ENCODE measurements at places on chromosomes 1 and 21.

- no peak for DNase-seq
Measured at GRCh38 chr1:205729945-205730610, 19.9 kb downstream of the NUCKS1 start.

- no peak for DNase-seq
Measured at GRCh38 chr1:226069811-226070489, 7.4 kb downstream of the H3-3A start.

DNA sequence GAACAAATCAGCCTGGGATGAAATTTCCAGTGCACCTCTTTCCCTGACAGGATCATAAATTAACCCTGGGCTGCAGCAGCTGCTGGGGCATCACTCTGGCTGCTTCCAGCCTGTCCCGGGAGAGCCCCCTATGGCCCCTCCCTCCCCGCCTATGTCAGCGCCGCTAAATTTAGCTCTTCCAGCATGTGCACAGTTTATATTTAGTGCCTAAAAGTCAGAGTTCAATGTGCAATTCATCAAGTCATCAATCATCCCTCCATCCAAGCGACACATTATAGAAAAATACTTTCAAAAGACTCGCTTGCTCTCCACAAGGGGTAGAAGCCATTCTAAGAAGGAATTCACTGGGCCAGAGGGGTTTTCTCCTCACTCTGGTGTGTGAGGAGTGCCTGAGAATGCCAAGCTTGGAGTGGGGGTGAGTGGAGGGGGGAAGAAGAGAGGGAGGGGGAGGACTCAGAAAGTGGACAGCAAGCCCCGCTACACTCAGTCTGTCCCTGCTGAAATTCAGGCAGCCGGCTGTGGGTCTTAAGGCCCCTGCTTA, 37.4 kb downstream of the XCL1 start:
- DNase-seq, result no peak

DNA sequence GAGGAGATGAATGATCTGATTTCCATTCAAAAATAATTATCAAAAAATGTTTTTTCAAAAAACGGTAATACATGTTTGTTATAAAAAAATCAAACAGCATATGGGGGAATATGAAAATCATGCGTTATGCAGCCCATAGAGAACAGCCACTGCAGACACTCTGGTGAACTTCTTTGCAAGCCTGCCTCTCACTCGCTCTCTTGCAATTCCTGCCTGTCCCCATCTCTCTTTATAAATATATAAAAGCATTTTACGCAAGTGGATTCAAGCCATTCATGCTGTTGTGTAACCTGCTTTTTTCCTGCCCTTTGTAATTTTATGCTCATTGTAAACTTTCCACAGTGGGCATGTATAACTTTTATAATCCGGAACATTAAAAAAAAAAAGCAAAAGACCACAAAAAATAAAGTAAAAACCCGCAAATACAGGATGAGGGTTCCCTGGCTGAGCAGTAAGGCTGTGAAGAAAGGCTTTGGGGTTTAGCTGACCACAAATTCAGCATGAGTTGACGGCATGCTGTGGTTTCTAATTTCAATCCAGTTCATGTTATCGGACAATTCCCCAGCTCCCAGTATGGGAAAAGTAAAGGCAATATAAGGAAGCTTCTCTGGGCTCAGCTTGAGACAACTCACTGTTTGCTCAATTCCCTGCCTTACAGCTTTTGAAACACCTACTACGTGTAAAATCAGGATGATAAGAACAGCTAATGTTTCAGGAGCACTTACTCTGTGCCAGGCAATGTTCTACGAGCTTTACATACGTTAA, 52.8 kb upstream of the ZBTB40 start:
- peak; percentile 15 for DNase-seq

DNA sequence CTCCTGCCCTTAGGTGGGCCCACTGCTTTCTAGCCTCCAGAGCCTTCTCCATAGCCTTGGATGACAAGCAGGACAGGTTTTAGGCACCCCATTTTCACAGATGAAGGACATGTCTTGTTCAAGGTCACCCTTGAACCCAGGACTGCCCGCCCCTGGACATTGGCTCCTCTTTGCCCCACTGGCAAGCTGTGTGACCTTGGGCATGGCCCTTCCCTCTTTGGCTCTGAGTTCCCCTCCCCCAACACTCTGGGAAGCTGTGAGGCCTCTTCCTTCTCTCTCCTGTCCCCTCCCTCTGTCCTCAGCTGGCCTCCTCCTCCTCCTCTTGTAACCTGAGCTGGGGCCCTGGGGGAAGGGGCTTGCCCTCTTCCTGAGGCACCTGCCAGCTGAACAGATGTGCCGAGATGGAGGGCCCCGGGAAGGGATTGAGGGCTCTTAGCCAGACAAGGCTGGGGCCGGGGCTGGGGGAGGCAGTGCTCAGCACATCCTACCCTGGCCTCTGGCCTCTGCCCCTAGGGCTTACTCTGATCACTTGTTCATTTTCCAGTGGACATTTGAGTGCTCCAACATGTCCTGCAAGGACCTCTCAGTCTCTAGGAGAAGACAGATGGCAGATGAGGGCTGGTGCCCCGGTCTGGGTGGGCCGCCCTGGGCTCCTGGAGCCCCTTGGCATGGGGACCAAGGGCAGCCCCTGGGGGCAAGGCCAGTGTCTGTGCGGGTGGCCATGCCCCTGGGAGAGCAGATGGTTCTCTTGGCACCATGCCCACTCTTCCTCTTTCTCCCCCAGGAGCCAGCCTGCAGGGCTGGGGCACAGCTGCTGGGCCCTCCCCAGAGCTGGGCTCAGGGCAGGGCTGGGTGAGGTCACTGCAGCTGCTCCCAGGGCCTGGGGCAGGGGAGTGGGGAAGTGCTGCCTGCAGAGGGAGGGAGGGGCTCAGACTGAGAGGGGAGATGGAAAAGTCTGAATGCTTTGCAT, 10.7 kb downstream of the FOXO6 start:
- DNase-seq, result peak; percentile 71

GRCh38 chr1:207424570-207425131, 29.5 kb upstream of the CR2 start:
- no peak for DNase-seq

DNA sequence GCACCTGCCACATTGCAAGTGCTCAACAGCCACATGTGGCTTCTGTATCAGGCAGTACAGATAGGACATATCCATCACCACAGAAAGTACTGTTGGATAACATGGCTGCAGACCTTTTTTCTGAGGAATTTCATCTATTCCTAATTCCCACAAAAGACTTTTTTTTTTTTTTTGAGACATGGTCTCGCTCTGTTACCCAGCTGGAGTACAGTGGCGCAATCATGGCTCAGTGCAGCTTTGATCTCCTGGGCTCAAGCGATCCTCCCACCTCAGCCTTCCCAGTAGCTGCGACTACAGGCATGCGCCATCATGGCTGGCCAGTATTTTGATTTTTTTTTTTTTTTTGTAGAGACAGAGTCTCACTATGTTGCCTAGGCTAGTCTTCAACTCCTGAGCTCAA, 33.3 kb downstream of the YARS1 start:
- no peak for DNase-seq

DNA sequence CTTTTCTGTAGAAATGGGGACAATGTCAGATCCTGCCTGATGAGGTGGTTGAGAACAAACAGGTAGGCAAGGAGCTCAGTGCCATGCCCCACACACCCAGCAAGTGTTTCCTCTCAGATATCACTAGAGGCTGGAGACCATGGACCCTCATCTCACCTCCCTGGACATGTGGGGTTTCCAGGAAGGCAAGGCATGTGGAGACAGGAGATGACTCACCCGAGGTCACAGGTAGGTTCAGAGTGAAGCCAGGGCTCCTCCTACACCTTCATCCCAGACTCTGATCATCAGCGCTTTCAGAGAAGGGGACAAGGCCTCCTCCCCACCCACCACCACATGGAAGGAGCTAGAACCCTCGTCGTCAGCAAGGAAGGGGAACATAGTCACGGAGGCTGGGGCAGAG, 69.2 kb downstream of the MATN1 start:
- no peak for DNase-seq

GRCh38 chr1:204216880-204217647, 3.3 kb upstream of the GOLT1A start:
- DNase-seq, result no peak

DNA sequence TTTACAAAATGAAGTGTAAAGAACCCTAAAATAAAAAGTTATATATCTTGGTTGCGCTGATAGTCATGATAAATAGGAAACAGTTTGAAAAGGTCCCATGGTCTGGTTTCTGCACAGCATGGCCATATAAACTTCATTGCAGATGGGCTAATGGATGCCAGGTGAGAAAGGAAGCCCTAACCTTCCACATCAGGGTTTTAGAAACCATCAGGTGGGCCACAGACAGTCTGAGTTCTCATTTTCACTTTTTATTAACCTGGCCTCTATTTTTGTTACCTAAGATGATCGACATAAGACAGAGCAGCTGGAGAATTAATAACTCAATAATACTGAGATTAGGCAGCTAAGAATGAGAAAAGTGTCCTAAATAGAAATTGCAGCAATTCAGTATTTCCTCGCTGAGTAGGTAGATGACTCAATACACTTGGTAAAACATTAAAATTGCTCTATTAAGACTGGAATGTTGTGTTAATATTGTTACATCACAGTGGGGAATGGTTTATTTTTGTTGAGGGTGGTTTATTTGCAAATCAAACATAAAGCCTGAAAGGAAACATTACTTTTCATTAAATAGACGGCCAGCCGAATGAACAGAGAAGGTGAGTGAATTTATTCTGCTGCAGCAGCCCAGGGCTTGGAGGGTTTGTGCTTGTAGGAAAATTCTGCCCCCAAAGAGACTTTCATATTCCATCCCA, 21.1 kb downstream of the C1orf21 start:
- DNase-seq, result no peak

DNA sequence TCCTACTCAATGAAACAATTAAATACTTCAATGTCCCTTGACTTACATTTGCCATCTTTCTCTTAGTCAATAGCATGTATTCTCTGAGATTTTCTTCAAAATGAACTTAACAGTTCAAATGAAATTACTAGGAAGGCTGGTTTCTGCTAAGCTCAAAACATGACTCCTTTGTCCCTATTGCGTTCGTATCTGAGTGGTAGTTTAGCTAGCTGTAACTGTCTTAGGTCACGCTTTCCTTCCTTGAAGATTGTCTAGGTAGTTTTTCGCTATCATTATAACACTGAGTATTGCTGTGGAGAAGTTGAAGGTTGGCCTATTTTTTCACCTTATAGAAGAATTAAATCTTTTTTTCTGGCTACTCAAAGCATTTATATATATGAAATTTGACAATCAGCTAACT, 1535.2 kb downstream of the PLA2G4A start:
- no peak for DNase-seq

GRCh38 chr21:43812139-43812821, 22.9 kb downstream of the RRP1 start:
- DNase-seq, result no peak

GRCh38 chr1:192986110-192986747, 72.9 kb downstream of the UCHL5 start:
- no peak for DNase-seq

GRCh38 chr1:160548183-160548582, 25.1 kb upstream of the SLAMF6 start:
- DNase-seq, result no peak

- DNase-seq, result no peak
Measured at GRCh38 chr1:22339237-22339636, 112.4 kb upstream of the ZBTB40 start.
